WTC11 (cell line): ENCODE measurements at places on chromosomes 6 and 20.

- no peak for DNase-seq
These were observed 60.1 kb downstream of the SLC16A10 start for GRCh38 chr6:111147440-111147839.

- DNase-seq: no peak
These were observed 208.8 kb downstream of the ARHGAP18 start for GRCh38 chr6:129500958-129501739.

DNA sequence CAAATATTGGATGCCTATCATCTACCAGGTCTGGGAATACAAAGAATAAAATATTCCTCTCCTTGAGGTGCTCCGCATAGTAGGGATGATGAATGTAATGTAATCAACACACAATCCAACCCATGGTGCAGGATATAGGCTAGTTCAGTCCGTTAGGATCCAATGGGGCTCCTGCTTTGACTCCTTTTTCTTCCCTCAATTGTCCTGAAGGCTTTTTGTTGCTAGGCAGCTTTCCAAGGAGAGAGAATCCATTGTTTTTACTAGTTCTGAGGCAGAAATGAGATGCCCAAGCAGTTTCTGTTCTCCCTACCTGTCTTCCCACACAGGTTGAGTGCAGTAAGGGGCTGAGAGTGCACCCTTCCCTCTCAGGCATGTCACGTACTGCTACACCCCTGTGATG, 12.1 kb downstream of the WRNIP1 start:
- no peak for DNase-seq

DNA sequence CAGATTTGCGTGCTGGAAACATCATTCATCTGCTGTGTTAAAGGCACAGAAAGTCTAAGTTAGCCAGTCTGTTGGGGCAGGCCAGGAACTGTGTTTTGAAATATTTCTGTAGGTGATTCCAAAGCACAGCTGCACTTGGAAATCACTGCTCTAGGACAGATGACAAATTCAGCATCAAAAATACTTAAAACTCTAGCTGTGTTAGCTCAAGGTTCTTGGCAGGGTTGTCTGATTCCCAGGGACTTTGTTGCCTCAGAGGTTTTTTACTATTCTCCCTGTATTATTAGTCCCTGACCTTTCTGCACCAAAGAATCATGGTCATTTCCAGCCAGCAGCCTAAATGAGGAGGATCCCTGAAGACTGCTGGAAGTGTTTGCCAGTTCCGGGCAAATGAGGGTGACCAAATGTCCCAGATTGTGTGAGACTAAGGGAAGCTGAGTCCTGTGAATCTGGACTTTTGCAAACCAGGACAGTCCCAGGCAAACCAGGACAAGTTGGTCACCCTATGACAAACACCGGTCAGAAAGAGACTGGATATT, 84.3 kb upstream of the TMEM30A start:
- no peak for DNase-seq

- no peak for DNase-seq
These were observed 37.8 kb upstream of the RNF144B start for GRCh38 chr6:18349386-18349785.

GRCh38 chr6:138296786-138297185, 78.5 kb upstream of the PBOV1 start:
- DNase-seq: no peak

- no peak for DNase-seq
These were observed 20.6 kb upstream of the TASP1 start for GRCh38 chr20:13659288-13659687.

DNA sequence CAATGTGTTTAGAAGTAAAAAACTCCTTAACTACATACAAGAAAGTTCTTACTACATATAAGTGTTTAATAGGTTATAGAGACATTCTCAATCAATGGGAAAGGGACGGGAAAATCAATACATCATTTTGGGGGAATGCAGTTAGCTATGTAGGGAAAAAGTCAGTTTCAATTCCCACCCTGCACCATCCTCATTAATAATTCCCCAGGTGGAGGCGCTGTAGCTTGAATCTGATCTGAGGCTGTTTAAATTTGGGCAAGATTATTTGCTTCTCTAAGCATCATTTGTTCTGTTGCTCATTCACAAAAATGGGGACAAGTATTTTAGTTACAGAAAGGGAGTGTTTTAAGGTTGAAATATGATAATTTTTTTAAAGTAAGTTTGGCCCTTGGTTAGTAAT, 19.1 kb downstream of the OLIG3 start:
- DNase-seq: no peak

DNA sequence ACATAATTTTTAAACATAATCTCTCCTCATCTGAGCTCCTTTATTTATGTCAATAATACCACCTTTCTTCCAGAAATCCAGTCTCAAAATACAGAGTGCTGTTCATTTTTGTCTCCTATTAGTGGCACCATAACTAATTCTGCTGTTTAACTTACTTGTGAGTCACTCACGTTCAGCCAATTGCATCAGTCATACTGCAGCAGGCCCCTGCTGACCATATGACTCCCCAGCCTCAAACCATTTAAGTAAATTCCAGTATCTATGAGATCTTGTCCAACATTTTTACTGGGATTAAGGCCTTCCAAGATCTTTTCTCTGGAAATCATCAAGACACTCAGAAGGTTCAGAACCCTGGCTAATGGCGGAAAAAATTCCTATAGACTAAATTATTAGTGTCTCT, 982.2 kb upstream of the MAP3K7 start:
- no peak for DNase-seq

- DNase-seq: no peak
These were observed 18.5 kb downstream of the RPP21 start for GRCh38 chr6:30363459-30363858.

DNA sequence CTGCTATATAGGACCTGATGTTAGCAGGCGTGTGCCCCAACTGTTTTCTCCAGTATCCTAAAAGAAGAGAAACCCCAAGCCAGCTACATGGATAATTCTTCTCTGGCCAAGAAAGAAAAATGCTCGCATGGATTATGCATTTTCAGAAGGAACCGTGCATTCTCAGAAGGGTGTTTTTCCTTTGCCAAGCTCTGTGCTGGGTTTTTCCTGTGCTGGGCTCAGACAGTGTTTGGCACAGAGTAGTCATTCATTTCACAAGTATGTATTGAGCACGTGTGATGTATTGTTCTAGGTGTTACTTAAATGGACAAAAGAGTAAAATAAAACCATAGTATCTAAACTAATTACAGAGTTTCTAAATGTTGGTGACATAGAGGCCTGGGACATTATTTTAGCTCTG, 62.7 kb upstream of the ZNF133 start:
- no peak for DNase-seq

DNA sequence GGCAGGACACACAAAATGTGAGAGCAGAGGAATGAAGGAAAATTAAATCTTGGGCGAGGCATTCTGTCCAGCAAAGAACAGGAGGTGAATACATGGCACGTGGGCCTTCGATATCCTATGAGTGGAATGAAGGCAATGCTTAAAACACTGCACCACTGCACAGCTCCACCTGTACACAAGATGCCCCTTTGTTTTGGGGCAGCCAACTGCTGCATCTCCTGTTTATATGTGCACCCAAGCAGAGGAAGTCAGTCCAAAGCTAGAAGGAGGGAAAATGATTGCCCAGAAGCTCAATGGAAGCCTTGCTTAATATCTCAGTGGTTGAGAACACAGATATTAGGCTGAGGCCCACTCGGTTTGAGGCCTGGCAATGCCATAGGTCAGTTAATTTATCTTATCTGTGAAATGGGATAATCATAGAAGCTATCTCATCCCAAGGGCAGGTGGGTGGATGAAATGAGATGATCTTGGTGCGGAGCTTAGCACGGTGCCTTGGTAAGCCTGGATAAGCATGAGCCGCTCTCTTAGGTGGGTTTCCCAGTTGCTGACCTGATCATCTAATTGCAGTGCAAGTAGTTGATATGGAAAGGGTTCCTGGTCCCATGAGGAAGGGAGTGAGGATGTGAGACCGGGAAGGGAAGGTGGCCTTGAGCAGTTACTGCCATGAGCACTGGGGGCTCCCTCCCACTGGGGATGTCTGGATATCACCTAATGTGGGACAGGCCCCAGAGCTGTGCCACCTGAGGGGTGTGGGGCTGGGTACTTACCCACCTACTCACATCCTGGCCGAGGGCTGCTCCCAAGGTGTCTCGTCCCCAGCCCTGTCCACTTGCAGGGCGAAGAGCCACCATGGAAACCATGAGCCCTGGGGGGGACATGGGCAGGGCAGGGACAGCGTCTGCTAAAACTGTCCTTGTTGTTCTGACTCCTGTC, 9.9 kb downstream of the BANF2 start:
- no peak for DNase-seq

GRCh38 chr6:10621213-10621612, 73.2 kb downstream of the C6orf52 start:
- no peak for DNase-seq

GRCh38 chr6:79947191-79948186, at the start of gene ELOVL4:
Gene ELOVL4, minus strand, starts transcription at chr6:79947553. Its CDS starts 274 bp downstream, at chr6:79947279.
- peak; percentile 91 for DNase-seq

DNA sequence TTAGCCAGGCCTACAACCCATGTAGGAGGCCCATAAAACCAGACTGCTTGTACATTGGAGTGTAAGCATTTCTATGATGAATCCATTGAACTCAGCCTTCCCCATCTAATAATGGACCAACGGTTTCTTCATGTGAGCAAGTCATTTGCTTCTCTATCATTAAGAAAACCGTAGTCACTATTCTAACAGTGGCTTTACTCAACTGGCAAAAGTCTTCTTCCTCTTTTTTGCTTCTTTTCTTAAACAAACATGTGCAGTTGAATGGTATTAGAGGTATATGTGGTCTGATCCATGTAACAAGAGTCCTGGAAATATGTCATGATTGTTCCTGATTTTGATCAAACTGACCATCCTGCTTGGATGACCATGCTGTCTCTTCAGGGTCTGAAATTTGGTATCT, 132.4 kb upstream of the STXBP5 start:
- DNase-seq: no peak

- no peak for DNase-seq
These were observed 90.1 kb upstream of the PREP start for GRCh38 chr6:105492706-105493673.

DNA sequence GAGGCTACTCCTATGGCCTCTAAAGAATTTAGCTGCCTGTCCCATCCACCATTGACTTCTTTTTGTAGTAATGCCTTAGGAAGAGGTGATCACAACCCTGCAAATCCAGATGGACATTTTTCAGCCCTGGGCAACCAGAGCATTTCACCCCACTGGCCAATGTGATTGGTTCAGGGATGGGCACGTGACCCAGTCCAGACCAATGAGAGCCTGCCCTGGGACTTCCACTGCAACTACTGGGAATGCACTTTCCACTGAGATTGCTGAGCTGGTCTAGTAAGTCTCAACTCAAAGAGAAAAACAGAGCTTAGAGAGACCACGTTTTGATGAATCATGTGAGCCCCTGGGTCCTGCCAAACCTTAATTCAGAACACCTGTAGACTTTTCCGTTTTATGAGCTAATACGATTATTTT, 8.9 kb upstream of the UBE2V1 start:
- DNase-seq: no peak

DNA sequence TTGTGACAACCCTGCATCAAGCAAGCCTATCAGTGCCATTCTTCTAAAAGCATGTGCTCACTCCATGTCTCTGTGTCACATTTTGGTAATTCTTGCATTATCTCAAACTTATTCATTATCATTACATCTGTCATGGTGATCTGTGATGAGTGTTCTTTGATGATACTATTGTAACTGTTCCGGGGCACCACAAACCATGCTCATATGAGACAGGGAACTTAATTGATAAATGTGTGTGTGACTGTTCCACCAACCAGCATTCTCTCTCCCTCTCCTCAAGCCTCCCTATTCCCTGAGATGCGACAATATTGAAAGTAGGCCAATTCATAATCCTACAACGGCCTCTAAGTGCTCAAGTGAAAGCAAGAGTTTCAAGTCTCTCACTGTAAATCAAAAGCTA, 4.0 kb downstream of the HUS1B start:
- no peak for DNase-seq

- DNase-seq: no peak
These were observed 6.7 kb downstream of the BPIFA1 start for GRCh38 chr20:33242319-33243100.

GRCh38 chr20:33027769-33028751, 3.4 kb upstream of the BPIFB6 start:
- DNase-seq: no peak

- no peak for DNase-seq
These were observed 7.0 kb downstream of the SYNGAP1 start for GRCh38 chr6:33426590-33427511.

- DNase-seq: no peak
These were observed 70.8 kb upstream of the AHI1 start for GRCh38 chr6:135568379-135568778.

DNA sequence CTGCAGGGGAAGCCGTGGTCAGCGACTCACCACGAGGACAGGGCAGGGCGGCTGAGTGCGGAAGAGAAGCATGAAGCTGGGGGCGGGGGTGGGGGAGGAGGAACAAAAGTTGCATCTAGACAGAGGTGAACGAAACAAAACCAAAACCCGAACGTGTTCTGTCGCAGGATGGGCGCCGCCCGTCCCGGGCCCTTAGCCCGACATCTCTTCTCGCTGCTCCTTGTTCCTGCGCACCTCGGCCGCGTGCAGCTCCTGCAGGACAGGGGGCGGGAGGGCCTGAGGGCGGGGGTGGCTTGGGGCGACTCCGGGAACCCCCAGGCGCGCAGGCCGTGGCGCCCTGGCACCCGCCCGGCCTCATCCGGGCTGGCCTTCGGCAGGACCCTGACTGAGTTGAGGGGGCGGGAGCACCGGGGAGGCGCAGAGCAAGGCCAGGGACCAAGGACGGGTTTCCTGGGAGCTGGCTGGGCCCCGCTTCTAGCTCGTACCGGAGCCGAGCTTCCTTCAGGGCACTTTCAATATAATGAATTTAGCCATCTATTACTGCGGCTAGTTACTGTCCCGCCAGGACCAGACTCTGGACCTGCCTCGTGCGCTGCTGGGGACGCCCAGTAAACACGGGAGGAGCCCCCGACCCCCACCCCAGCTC, 12.0 kb downstream of the STMN3 start:
- no peak for DNase-seq

GRCh38 chr20:37256286-37256685, 5.3 kb downstream of the GHRH start:
- DNase-seq: no peak

GRCh38 chr6:159806021-159806458, 6.0 kb downstream of the PNLDC1 start:
- DNase-seq: no peak

DNA sequence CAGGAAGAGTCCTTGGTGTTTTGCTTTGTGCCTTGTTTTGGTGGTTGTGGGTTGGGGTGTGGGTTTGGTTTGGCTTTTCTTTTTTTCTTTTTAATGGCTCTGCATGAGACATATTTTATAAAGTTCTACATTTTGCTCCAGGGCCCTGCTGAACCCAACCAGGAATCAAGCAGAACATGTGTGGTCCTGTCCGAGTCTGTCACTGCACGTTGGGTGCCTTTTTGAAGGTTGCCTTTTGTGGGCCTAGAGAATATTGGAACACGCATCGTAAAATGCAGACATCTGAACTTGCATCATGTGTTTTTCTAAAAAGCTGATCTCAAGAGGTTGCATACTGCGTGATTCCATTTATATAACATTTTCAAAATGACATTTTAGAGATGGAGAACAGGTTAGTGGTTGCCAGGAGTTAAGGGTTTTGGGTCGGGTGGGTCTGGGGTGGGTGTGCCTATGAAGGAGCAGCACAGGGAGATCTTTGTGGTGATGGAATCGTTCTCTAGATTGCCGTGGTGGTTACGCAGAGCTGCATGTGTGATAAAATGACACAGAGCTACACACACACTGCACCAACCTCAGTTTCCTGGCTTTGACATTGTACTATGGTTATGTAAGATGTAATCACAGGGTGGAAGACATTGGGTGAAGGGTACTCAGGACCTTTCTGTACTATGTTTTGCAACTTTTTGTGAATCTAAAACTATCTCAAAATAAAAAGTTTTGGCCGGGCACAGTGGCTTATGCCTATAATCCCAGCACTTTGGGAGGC, 80.2 kb downstream of the EYA2 start:
- no peak for DNase-seq
